Mucosa of descending colon (tissue), 3 donors: ENCODE measurements at places on chromosomes 2 and 18. TPM values are rescaled to one million over a fixed set of nuclear protein-coding genes. Genes with fewer than 3 reads are reported as not detected.

DNA sequence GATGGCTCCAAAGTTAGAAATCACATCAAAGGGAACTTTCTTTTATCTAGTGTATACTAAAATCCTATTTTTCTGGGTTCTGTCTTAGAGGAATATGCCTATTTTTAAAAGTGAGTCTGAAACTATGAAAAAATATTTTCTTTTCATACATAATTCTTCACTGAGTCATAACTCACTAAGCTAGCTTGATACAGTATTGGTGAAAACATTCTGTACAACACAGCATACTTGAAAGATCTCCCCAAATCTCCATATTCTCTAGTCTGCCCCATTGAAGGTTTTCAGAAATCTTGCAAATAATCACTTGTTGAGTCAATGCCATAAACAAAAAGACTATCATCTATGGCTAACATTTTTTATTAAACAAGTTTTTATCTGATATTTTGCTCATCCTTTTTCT lies 44.5 kb downstream of the COL3A1 start:
- no peak for DNase-seq

- peak; percentile 4 for DNase-seq
These were observed 799.3 kb downstream of the BCL11A start for GRCh38 chr2:59754011-59754735.

- peak; percentile 55 for DNase-seq
These were observed 203.3 kb downstream of the SNTG2 start for GRCh38 chr2:1153920-1154319.

DNA sequence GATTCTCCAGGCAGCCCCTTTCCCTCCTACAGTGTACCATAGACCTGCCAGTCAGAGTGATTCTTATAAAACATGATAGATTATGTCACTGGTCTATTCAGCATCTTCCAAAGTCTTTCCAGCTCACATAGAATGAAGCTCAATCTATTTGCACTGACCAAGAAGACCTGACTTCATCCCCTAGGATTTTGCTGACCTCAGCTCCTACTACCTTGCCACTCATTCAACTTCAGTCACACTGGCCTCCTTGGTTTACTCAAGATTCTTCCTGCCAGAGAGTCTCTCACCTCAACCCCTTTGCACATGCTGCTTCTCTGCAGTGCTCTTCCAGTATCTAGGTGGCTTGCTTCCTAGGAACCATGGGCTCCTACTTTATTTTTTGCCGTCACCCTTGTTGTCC lies 392.9 kb downstream of the PID1 start:
- no peak for DNase-seq

- no peak for DNase-seq
These were observed 31.9 kb downstream of the TWIST2 start for GRCh38 chr2:238879621-238880377.

- no peak for DNase-seq
These were observed 57.3 kb upstream of the KLF7 start for GRCh38 chr2:207223051-207223450.

- DNase-seq, result no peak
These were observed 825.8 kb downstream of the SOCS6 start for GRCh38 chr18:71114550-71115210.

DNA sequence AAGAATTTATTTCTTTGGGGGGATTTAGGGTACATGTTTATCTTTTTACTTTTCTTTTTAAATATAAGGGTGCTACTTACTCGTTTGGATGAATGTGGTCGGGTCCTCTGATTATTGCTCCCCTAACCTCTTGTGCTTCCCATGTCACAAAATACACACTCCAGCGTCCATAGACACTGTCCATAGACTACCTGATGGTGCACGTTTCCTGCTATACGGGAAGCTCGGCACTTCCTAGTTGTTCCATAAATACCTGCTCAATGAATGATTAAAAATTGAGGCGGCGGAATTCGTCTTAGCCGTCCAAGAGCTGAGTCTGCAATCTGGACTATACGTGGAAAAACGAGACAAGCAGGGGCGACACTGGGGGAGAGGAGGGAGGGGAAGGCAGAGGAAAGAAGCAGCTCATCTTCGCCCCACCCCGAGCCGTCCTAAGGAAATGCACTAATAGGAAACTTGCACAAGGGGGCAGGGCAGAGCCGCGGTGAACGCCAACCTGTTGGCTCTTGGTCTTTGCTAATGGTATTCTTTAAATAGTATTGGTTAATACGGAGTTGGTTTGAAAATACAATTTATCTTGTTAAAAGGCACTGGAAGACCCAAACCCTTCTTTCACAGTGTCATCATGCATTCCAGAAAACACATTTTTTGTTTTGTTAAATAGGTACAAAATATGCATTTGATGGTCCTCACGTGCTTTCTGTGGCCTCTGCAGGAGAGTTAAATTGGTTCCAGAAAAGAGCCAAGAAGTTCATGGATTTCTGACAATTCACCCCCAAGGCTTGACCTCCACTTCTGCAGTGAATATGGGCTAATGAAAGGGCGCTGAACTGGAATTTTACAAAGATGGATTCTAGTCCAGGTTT lies 73.0 kb upstream of the KCTD1 start:
- peak; percentile 55 for DNase-seq

- DNase-seq, result peak; percentile 58
These were observed 255.8 kb upstream of the SLC14A2 start for GRCh38 chr18:45359275-45360009.

- DNase-seq, result no peak
These were observed 40.2 kb upstream of the VRK2 start for GRCh38 chr2:58006256-58006951.

GRCh38 chr2:206980413-206980812 lies 41.1 kb downstream of the CPO start:
- DNase-seq, result no peak

The ZSWIM2 gene
- total RNA-seq, result not detected

GRCh38 chr2:204538182-204539018 lies 6.9 kb upstream of the PARD3B start:
- no peak for DNase-seq
